Nephron progenitor cell (in vitro differentiated cells): ENCODE measurements at places on chromosomes 4 and X.

GRCh38 chr4:140266958-140267568 is 106.4 kb upstream of the SCOC start:
- DNase-seq = no peak

DNA sequence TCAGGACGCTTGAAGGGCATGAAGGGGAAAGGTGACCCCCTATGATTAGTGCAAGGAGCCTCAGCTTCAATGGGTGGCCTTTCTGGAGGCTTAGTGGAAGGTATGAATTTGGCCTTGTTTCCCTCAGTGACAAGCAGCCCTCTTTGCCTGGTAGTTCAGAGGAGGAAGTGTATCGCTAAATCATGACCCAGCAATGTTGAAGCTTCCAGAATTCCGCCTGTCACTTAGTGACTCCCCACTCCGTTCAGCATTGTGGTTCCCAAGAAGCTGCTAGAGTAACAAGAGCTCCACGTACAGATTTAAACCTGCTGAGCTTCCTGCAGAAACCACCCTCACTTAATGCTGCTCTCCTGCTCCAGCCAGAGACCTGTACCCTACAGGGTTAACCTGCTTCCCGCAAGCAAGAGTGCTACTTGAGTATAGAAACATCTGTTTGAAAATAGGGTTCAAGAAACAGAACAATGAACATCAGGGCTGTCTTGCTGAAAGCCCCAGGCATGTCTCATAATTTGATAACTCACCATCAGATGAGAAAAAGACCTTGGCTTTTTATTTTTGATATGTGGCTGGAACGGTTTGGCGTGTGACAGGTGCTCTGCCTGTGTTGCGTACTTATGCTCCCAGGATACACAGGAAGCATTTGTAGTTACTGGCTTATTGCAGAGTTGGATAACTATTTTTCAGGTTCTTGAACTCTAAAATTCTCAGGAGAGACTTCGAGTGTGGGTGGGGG is 105.2 kb downstream of the UCHL1 start:
- no peak for DNase-seq

DNA sequence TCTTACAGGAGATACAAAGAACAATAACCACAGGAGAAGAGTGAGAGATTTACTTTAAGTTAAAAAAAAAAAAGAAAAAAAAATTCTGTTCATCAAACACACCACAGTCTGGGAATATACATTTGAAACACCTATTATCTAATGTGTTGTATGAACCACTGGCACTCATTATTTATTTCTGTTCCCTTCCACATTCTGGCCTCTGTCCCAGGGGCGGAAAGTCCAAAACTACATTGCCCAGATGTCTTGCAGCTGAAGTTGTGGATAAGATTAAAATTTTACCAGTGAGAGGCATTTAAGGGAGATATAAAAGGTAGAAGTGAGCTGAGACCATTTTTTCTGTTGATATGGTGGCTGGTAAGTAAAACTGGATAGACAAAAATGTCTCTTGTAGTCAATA is 56.2 kb downstream of the SCLT1 start:
- no peak for DNase-seq

- DNase-seq = no peak
Observed at GRCh38 chrX:109270580-109271484, 211.1 kb downstream of the GUCY2F start.

DNA sequence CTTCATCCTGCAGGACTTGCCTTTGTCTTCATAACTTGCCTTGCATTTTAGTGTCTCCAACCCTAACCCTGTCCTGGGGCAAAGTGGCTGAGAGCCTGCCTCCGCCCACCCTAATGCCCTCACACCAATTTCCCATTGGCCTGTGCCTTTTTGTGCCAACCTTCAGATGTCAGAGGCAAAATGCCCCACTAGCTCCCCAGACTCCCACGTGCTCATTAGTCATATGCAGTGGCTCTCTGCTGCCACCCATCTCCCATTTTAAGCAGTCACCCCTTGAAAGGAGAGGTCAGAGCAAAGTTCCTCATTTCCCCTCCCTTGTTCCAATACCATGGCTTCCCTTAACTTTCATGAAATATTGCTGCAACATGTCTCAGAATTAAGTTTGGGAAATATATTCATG is 74.8 kb upstream of the PASD1 start:
- no peak for DNase-seq
